Cortex of kidney (tissue), 1 donor: ENCODE measurements at places on chromosomes 7 and 10.

- no peak for DNase-seq
Measured at GRCh38 chr7:1562116-1562515, 6.1 kb upstream of the TMEM184A start.

DNA sequence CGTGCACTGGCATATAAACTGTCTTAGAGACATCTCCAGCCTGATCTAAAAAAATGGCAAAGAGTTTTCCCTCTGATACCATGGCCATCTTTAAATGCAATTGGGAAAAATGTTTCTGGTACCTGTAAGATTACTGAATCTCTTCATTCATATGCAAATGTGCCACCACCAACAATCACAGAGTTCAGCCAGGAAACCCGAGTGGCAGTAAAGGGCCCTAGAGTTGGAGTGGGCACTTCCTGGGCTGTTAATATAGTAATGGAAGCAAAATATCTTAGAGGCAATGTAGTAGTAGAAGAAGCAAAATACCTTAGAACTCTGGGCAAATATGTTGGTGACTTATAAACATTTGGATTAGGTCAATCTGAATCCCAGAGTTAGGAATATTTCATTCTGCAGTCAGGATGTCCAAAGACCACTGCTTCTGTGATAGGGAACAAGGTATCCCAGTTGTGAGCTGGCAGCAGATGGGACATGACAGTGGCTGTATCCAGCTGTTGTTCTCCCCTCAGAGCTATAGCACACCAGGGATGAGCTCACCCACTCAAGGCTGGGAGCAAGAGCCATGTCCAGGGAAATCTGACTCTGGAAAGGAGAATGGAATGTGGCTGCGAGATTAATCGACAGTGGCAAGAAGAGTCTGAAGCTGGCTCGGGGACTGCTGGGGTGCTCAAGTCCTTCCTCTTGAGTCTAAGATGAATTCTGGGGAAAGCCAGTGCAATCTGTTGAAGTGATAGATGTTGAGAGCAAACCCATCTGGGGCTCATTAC is 332.1 kb downstream of the PHTF2 start:
- DNase-seq: no peak

DNA sequence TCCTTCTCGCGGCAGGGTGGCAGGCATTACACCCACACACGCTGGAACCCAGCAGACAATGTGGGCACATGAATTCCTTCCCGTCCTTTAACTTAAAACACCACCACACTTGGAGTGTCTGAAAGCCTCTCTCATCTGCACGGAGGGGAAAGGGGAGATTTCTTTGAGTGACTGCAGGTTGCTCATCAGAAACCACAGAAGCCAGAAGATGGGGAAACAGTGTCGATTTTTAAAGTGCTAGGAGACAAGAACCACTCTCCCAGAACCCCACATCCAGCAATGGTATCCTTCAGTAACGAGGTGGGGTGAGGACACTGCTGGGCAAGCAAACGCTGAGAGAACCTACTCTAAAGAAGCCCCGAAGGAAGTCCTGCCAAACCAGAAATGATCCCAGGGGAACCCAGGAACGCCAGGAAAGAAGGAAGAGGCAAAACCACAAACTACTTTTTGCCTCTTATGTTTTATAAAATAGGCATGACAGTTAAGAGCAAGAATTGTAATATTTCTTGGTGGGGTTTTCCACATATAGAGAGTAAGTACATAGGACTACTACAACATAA is 254.3 kb downstream of the ELFN1 start:
- no peak for DNase-seq

DNA sequence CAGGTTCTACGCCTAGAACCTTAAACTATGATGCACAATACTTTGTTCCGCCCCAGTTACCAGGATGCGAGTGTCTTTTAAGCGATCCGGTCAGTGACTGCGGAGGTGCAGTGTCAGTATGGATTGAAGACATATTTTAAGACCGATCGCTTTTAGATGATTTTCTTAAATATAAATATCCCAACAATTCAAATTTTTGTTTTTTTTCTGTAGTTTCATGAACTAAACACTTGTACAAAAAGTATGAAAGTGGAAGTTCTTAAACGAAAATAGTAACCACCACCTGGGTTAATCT is 835 bp downstream of the COMMD3 start:
- no peak for DNase-seq

DNA sequence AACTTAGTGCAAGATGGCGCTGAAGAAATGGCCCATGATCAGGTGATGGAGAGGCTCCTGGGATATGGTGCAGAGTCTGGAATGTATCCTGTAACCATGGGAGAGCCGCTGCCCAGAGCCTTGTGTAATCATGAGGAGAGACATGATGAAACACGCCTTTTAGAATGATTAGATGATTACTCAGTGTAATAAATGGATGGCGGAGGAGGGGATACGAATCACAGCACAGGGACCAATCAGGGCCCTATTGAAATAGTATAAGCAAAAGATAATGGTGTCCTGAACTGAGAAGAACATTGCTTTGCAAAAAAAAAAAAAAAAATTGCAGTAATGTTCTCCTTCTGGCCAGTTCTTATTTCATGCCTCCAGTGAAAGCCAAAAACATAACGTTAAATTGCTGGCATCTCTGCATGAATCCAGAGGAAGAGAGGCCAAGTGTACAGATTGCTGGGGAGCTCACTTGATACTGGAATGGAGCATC is 668.5 kb upstream of the AUTS2 start:
- no peak for DNase-seq

DNA sequence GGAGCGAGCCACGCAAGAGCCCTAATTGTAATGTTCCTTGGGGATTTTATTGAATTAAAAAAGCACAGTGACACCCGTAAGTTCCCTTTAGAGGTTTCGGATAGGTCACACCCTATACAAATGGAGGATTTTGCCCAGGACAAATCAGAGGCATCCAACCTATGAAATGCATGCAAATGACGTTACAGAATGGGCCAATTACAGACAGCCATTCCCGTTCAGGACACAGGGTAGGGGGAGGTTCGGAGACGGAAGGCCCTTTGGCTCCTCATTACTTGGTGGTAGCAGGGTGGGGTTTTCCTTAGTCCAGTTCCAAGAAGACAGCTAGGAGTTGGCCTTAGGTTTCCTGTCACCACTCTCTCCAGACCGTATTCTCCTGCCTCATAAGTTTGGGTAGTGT is 754.1 kb downstream of the IPMK start:
- DNase-seq: no peak

GRCh38 chr10:127990846-127991542 is 84.1 kb downstream of the PTPRE start:
- DNase-seq: no peak

GRCh38 chr10:104324221-104324686 is 14.0 kb downstream of the ITPRIP start:
- DNase-seq: no peak
